ENCODE measurements at places on chromosomes 1 and 21.

- no peak for DNase-seq
Measured at GRCh38 chr1:94096797-94097549, 24.0 kb downstream of the ABCA4 start.

- no peak for DNase-seq
Measured at GRCh38 chr1:113854234-113854633, 17.3 kb downstream of the PTPN22 start.

GRCh38 chr1:61560385-61560784 lies 164.6 kb downstream of the TM2D1 start:
- DNase-seq = no peak

DNA sequence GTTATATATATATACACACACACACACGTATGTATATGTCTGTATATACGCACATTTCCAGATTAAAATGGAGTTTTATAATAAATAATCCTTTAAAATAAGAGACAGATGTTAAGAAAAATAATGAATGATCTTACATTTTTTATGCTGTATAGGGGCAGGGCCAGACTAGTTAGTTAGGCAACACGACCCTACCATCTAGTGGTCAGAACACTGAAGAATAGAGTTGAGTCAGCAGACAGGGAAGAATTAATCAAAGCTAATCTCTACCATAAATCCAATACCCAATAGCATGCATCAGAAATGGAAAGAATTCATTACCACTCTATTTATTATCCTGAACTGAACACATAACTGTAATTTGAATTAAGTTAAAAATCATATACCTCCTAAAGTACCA lies 156.7 kb downstream of the BRINP3 start:
- DNase-seq = no peak

GRCh38 chr1:160606611-160607010 lies 27.3 kb upstream of the CD84 start:
- DNase-seq = no peak

DNA sequence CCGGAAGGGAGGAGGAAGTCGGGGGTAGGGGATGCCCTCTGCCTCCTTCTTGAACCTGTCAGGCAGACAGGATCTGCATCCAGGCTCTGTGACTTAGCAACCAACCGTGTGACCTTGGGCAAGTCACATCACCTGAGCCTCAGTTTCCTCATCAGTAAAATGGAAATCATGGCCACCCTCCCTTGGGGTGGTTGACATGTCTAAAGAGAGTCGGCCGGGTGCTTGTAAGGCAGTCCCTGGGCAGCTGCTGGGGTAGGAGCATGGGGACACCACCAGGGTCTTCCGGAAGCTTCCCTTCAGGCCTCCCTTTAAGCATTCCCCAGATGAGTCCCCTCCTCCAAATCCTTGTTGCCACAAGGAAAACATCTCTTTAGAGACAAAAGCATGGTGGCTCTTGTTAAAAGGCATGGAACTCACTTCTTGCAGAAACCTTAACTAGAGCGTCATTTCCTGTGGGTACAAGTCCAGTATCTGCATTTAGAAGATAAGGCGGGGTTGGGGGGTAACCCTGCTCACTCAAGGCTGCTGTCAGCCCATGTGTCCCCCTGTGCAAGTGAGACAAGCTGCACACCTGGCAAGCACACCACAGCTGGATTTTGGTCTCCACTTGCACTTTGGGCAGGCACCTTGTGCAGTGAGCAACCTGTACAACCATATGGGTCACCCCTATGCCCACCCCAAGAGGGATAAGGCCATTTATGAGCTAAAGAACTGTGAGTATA lies 10.4 kb downstream of the CLCNKB start:
- no peak for DNase-seq

- DNase-seq = no peak
Measured at GRCh38 chr1:61680500-61680899, 44.4 kb downstream of the TM2D1 start.

DNA sequence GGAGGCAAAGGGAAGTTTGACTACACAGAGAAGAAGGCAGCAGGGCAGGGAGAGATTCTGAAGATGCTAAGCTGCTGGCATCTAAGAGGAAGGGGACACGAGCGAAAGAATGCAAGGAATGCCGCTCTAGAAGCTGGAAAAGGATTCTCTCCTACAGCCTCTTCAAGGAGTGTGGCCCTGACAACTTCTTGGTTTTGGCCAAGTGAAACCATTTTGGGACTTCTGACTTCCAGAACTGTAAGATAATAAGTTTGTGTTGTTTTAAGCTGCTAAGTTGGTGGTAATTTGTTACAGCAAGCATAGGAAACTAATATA lies 28.5 kb downstream of the MGST3 start:
- no peak for DNase-seq
